Activated naive CD8-positive, alpha-beta T cell treated with anti-CD3 and anti-CD28 coated beads for 36 hours (primary cell): ENCODE measurements at places on chromosomes 1 and 21.
A peak's percentile ranks its signal among the peaks of the same experiment; 100 is the strongest.

GRCh38 chr1:244840219-244840794, 4.8 kb downstream of the COX20 start:
- H3K4me1 ChIP-seq, result peaks cover 67% of the 10 kb centered on the region
- peak overlapping the region; percentile 30 for H3K27ac ChIP-seq
- no peak for DNase-seq

- DNase-seq, result no peak
- no peaks in the 10 kb centered on the region for H3K36me3 ChIP-seq
- no peaks in the 10 kb centered on the region for H3K4me1 ChIP-seq
- no peaks in the 10 kb centered on the region for H3K27me3 ChIP-seq
- H3K27ac ChIP-seq, result no peak overlapping the region
Observed at GRCh38 chr1:167186771-167187170, 33.9 kb upstream of the POU2F1 start.

GRCh38 chr1:201019321-201019977, 4.1 kb downstream of the KIF21B start:
- peak; percentile 88 for DNase-seq
- H3K4me3 ChIP-seq, result peak overlapping the region; percentile 98
- H3K4me1 ChIP-seq, result peaks cover 77% of the 10 kb centered on the region
- H3K27ac ChIP-seq, result peak overlapping the region; percentile 100

DNA sequence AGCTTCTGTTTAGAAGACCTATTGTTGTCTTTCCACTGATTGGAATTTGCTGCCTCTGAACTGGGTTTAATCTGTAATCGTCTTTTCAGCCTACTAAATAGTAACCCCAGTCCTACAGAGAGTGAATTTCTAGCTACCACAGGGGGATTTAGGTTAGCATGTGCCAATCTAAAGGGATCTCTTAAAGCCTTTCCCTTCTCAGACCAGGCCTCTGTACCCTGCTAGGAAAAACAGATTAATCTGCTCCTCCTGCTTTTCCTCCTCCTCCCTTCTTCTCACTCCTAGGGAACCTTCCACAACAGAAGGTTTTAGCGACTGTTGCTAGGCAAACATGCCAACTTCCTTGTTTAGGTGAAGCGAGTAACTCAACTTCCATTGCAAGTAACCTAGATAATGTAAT, 1.3 kb upstream of the RC3H1 start:
- H3K27ac ChIP-seq, result peak overlapping the region; percentile 98
- H3K4me3 ChIP-seq, result peak overlapping the region; percentile 99
- H3K36me3 ChIP-seq, result peaks cover 10% of the 10 kb centered on the region
- H3K4me1 ChIP-seq, result peaks cover 24% of the 10 kb centered on the region
- no peaks in the 10 kb centered on the region for H3K27me3 ChIP-seq

DNA sequence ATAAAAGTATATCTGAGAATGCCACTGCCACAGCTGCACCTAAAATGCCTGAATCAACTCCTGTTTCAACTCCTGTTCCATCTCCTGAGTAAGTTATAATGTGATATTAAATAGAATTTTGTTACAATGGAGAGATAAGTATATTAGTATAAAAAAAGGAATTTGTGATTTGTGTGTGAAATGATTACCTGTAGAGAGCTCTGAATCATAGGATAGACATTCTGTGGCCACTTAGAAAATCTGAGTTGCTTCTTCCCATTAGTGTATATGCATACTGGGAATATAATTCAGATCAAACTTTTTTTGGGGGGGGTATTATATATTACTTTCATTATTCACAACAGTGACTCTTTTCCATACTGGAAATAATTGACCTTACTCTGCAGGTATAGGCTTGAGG, 52.9 kb downstream of the SUCO start:
- no peak overlapping the region for H3K27ac ChIP-seq
- peaks cover 32% of the 10 kb centered on the region for H3K36me3 ChIP-seq
- H3K27me3 ChIP-seq, result no peaks in the 10 kb centered on the region
- H3K4me1 ChIP-seq, result peaks cover 40% of the 10 kb centered on the region
- no peak overlapping the region for H3K4me3 ChIP-seq
- DNase-seq, result no peak

DNA sequence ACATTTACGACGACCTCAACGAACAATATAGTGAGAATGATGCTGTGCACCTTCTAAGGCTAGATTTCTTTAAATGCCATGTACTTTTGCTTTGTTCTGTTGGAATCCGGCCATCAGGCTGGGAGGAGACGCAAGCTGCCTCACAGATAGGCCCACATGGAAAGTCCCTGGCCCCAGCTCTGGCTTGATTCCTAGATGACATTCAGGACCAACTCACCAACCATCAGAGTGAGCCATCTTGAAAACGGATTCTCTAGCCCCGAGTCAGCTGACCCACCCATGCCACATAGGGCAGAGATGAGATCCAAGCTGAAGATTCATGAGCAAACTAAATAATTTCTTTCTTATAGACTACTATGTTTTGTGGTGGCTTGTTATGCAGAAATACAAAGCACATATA, 164.4 kb downstream of the ZNF281 start:
- H3K4me1 ChIP-seq, result peaks cover 8% of the 10 kb centered on the region
- H3K4me3 ChIP-seq, result no peak overlapping the region
- H3K27me3 ChIP-seq, result peaks cover 51% of the 10 kb centered on the region
- DNase-seq, result no peak
- no peaks in the 10 kb centered on the region for H3K36me3 ChIP-seq
- H3K27ac ChIP-seq, result no peak overlapping the region

GRCh38 chr1:84366786-84367185, 31.5 kb upstream of the DNASE2B start:
- H3K27me3 ChIP-seq, result no peaks in the 10 kb centered on the region
- H3K4me3 ChIP-seq, result no peak overlapping the region
- H3K36me3 ChIP-seq, result peaks cover 1% of the 10 kb centered on the region
- H3K27ac ChIP-seq, result no peak overlapping the region
- no peak for DNase-seq
- peaks cover 18% of the 10 kb centered on the region for H3K4me1 ChIP-seq

DNA sequence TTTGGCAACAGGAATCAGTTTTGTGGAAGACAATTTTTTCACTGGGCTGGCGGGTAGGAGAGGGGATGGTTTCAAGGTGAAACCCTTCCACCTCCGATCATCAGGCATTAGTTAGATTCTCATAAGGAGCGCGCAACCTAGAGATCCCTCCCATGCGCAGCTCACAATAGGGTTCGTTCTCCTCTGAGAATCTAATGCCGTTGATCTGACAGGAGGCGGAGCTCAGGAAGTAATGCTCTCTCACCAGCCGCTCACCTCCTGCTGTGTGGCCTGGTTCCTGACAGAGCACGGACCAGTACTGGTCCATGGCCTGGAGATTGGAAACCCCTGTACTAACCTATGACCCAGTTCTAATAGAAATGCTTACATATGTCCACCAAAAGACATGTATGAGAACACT, 96.6 kb upstream of the KIAA1614 start:
- no peak for DNase-seq
- peaks cover 21% of the 10 kb centered on the region for H3K36me3 ChIP-seq
- H3K27me3 ChIP-seq, result no peaks in the 10 kb centered on the region
- no peak overlapping the region for H3K27ac ChIP-seq
